Urinary bladder (tissue), 4 donors: ENCODE measurements at places on chromosomes 6 and 20. TPM values are rescaled to one million over a fixed set of nuclear protein-coding genes. Genes with fewer than 3 reads are reported as not detected.

DNA sequence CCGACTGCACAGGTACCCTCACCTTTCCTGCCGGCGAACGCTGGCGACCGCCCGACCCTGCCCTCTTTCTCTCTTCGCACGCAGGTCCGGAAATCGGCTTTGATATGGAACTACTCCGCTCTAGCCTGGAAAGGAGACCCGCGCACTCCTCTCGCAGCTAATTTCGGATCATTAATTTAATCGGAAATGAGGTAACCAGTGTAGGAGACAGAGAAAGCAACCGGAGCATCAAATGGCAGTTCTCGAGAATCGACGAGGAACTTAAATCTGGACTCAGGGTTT is 949 bp upstream of the ATXN1 start:
- DNase-seq, result no peak

DNA sequence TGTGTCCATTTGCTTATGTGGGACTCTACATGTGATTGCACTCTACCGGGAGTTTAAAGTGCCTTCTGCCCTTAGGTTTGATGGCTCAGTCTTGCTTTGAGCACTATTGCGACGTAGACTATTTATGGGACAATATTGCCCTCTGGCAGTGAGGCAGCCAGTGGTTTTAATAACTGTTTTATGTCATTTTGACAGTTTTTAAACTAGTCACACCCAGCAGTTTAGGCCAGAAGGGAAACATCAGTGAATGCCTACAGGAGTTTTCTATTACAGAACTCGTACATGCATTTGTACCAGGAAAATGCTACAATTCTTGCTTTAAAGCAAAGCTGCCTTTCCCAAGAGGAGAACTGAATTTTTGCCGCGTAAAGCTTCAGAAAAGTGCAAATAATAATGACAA is 813.7 kb downstream of the KIF16B start:
- peak; percentile 18 for DNase-seq

DNA sequence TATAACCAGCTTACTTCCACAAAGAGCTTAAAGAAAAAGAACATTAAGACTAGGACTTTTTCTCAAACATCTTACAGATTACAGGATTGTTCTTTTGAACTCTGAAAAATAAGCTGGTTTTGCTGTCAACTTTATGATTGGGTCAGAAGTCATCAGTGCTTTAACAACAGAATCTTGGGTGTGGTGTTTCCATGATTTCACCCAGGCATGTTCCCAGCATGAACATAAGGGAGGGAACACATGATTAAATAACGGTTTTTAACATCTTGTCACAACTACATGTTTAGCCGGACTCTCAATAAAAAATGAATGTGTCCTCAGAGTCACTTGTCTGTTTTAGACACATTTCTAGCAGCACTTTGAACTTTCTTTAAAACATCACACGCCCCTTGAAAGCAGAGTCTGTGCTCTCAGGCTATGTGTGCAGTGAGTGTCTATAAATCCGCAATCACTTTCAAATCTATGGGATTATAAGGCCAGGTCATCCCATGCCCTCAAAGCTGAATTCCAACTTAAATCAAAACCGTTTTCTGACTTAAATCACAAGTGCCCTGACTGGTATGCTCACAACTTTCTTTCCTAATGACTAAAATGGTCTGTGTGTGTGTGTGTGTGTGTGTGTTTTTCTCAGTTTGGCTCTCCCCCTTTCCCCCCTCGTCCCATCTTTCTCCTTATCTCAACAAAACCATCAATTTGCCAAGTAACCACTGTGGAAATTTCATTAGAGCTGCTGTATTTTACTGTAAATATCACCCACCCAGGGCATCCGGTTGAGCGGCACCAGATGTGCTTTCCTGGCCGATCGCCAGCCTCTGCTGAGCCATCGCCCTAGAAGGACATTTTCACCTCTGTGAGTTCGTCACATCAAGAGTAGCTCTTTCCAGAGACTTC is 216.8 kb upstream of the DTNBP1 start:
- DNase-seq, result peak; percentile 42

GRCh38 chr6:161434350-161434749 is 160.5 kb upstream of the AGPAT4 start:
- no peak for DNase-seq

PKIB gene
- polyA plus RNA-seq, result 0.60 TPM

EYA4 gene
- 1.3 TPM for polyA plus RNA-seq

- DNase-seq, result peak; percentile 2
These were observed 6.1 kb downstream of the UBD start for GRCh38 chr6:29553268-29554057.

DNA sequence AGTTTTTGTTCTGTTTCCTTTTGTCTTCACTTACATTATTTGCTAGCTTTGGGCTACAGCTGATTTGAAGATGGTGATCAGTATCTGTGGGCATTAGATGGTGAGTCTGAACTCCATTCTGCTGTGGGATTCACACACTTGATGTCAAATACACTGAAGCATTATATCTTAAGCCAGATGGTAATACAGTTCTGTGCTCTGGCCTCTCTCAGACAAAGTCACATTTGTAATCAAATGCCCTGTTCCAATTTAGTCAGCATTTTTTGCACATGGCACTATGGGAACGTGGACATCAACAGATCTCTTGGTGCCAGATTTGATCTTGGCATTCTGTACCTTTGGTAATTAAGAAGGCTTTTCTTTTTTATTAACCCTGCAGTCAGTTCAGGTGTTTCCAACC is 56.0 kb downstream of the SASH1 start:
- no peak for DNase-seq

DNA sequence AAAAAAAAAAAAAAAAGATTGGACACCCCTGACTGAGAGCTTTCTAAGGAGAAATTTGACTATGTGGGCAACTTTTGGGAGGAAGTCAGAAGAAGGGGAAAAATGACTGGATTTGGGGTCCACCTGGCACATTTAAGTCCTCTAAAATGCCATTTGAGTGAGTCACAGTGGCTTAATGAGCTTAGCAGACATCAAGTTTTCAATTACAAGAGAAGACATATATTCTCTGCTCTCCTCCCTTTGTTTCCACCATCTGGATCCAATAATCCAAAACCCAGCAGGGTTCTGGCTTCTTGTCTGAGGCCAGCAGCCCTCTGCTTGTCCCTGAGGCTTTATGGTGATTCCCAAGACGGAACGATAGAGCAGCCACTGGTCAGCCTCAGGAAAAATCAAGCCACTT is 6.9 kb downstream of the PI3 start:
- no peak for DNase-seq

DNA sequence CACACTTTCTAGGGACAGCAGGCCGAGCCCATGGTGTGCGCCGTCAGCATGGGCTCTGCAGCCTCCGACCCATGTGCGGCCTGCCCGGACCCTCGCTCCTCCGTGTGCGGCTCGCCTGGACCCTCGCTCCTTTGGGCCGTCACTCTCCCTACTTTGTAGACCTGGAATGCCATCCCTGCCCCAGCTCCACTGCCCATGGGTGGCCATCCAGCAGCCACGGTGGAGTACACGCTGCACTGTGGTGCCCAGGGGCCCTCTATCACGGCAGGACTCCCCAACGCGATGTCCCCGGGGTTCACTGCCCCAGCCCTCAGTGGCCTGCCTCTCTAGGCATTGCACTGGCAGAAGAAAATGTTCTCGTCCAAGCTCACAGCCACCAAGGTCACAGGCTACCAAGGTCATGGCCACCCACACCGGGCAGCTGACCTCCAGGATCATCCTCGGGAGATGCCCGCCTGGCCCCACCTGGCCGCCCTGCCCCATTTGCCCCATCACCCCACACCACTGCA is 24.1 kb upstream of the MRGBP start:
- no peak for DNase-seq

GRCh38 chr20:62792940-62793756 is 3.1 kb upstream of the MRGBP start:
- no peak for DNase-seq

GRCh38 chr20:63475209-63475608 is 2.8 kb upstream of the KCNQ2 start:
- no peak for DNase-seq

DNA sequence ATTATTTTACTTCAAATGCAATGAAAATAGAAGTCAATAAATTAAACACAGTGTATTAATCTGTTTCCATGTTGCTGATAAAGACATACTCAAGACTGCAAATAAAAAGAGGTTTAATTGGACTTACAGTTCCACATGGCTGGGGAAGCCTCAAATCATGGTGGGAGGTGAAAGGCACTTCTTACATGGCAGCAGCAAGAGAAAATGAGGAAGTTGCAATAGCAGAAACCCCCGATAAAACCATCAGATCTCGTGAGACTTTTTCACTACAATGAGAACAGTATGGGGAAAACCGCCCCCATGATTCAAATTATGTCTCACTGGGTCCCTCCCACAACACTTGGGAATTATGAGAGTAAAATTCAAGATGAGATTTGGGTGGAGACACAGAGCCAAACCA is 82.2 kb downstream of the GPR63 start:
- no peak for DNase-seq

DNA sequence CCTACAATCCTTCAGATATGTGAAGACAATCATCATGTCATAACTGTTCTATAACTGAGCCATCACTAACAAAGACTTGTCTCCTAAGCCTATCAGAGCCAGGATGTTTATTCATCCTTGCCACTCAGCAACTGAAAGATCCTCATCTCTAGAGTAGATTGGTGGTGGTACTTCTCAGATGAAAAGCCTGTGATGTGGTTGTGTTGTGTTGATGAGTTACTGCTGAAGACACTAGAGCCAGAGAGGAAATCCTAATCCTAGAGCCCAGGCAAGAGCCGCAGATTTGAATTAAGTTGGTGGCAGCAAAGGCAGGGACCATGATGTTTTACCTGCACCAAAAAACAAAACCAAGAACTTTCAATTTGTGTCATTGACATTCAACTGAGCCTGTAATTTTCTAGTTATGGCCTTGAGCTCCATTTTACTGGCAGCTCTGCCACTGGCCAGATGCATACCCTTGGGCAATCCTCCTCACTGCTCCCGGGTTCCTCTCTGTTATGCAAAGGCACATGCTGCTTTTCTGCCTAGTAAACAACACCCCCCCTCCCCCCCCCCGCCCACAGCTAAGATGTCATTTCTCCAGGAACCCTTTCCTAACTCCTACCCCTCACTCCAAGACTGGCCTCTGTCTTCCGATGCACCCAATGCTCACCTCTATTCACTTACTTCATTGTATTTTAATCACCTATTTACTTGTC is 50.2 kb upstream of the REV3L start:
- DNase-seq, result no peak

DNA sequence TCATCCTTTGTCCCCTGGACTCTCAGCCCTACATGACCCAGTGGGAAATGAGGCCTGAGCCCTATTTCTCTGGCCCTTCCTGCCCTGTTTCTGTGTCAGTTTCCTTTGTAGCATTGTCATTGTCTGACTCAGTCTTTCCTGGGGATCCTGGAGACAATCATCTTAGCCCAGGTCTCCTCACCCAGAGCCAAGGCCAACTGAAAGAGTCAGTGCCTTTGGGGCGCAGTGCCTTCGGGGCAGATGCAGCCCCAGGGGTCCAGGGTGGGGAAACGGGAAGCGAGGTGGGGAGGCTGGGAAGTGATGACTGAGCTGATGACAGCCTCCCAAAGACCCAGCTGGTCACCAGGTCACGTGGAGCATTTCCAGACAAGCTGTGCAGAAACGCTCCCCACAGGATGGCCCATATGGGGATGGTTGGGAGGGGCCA is 93.3 kb upstream of the SULF2 start:
- no peak for DNase-seq

DNA sequence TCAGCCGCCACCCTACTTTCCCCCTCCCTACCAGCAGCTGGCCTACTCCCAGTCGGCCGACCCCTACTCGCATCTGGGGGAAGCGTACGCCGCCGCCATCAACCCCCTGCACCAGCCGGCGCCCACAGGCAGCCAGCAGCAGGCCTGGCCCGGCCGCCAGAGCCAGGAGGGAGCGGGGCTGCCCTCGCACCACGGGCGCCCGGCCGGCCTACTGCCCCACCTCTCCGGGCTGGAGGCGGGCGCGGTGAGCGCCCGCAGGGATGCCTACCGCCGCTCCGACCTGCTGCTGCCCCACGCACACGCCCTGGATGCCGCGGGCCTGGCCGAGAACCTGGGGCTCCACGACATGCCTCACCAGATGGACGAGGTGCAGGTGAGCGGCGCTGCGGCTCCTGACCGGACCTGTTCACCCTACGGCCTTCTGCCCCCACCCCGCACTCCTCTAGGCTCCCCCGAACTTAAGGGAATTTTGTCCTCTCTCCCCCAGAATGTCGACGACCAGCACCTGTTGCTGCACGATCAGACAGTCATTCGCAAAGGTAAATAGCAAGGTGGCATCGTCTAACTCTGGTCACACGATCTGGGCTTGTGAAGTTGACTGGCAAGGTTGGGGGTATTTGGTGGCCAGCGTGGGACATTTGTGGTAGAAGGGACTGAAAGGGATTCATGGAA is 2.3 kb downstream of the TFAP2C start:
- no peak for DNase-seq

DNA sequence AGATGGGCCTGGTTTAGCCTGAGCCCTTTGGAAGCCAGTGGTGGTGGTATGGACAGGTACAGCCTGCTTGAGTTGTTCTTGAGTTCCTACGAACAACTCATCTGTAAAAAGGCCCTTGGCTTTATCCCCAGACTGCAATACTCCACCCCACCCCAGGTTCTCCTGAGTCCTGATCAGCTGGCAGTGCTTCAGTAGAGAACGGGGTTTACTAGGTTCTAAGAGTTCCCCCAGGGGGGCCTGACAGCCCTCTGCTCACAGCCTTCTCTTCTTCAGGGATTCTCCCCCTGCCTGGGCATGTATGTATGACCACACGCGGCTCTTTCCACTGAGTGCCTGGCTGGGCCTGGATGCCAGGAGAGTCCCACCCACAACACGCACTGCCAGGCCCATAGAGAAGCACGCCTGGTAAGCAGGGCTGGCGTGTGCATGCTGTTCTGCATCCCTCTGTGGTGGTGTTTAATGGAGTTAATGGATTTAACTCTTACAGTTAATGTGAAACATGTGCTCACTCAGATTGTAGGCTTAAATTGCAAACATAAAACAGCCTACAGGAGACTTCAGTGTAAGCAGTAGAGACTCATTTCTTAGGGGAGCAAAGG is 44.3 kb upstream of the SLC4A11 start:
- no peak for DNase-seq

GRCh38 chr6:84554074-84554473 is 210.3 kb downstream of the TBX18 start:
- DNase-seq, result no peak

- no peak for DNase-seq
These were observed 23.9 kb upstream of the E2F3 start for GRCh38 chr6:20377623-20378265.

DNA sequence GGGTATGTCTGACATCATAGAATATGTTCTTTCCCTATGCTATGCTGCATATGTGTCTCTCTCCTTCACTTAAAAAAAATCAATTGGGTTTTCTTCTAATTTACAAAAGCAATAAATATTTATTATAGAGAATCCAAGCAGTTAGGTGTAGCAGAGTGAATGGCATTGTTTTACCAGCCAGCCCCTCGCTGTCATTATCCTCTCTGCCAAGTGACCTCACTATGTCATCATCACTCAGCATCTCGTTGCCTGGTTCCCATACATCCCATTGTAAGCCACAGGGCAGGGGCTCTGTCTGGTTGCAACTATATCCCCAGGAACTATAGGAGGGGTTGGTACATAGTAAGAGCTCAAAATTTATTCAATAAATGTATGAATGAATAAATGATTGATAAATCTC is 31.3 kb downstream of the KIAA0319 start:
- no peak for DNase-seq
